ENCODE measurements at places on chromosomes 11 and 22.

DNA sequence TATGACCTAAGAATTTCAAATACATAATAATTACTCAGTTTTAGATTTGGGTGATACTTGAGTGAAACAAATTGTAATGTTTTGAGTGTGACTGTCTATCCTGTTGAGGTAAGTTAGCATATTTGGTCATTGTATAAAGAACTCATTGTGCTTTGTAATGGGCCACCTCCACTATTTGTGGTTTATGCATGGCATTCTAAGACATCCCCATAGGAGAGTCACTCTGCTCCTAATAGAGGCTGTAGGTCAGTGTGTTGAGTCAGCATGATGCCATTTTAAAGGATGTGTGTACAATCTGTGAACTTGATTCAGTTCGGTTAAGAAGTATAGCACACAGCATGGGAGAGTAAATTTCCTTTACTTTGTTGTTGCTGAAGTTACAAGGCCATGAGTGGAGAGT is 1112.4 kb downstream of the JRKL start:
- DNase-seq = no peak

GRCh38 chr11:124716591-124716990 is 23.2 kb upstream of the NRGN start:
- no peak for DNase-seq

DNA sequence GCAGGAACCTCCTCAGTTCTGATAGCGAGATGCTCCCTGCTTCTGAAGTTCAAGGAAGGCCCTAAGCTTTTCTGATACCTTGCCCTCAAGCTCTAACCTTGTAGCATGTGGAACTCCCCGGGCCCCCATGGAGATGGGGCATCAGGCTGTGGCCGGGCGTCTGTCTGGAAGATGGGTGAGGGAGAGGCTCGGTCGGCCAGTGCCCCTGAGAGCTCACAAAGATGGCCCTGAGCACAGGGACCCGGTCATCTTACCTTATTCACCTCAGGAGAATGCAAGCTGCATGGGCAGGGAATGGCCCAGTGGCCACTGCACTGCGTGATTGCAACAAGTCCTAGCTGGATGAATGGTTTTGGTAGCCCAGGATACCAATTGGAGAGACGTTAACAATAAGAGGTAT is 830.3 kb downstream of the TBC1D22A start:
- no peak for DNase-seq

GRCh38 chr22:35377735-35378134 is 3.2 kb upstream of the HMOX1 start:
- DNase-seq = no peak

- DNase-seq = no peak
These were observed 141.3 kb upstream of the CCDC90B start for GRCh38 chr11:83427501-83427900.

DNA sequence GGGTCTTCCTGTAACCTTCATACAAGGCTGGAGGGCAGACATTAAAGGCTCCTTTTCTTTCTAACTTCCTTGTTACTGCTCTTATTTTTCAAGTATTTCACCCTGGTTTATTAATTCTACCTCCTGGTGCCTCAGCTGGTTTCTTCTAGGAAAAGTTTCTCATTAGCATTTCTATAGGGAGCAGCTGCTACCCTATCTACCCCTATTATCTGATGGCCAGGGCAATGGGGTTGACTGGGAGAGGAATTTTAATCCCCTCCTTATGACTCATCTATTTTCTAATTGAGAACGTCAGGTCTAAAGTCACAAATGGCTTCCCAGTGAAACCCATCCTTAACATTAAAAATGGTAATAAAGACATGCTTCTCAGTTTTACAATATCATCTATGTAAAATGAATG is 5.0 kb downstream of the MAP6 start:
- no peak for DNase-seq

DNA sequence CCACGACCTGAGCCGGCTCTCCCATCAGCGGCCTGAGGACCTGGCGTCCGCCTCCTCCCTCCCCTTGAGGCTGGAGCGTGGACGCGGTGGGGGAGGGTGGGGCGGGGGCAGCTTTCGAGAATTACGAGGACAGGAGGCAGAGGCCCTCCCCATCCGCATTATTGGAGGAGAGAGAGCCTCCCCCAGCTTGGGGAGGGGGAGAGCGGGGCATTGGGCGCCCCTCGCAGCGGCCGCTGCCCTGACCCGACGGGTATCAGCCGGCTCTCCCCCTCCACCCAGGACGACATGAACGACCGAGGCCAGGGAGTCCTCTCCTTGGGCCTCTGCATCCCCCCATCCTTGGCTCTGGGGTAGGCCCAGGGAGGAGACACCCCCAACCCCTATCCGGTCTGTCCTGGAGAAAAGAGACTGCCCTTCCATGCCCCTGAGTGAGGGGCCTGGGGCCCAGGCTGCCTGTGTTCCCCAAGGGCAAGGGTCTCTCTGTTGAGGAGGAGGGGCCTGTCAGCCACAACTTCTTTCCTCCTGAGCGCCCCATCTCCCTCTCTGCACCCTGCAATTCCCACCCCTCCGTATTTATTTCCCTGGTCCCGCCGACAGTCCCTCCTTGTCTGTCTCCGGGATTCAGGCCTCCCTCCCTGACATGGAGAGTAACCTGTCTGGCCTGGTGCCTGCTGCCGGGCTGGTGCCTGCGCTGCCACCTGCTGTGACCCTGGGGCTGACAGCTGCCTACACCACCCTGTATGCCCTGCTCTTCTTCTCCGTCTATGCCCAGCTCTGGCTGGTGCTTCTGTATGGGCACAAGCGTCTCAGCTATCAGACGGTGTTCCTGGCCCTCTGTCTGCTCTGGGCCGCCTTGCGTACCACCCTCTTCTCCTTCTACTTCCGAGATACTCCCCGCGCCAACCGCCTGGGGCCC is 495 bp downstream of the GPR137 start:
- DNase-seq = peak; percentile 39

GRCh38 chr11:112366777-112367176 is 106.1 kb upstream of the PLET1 start:
- no peak for DNase-seq

DNA sequence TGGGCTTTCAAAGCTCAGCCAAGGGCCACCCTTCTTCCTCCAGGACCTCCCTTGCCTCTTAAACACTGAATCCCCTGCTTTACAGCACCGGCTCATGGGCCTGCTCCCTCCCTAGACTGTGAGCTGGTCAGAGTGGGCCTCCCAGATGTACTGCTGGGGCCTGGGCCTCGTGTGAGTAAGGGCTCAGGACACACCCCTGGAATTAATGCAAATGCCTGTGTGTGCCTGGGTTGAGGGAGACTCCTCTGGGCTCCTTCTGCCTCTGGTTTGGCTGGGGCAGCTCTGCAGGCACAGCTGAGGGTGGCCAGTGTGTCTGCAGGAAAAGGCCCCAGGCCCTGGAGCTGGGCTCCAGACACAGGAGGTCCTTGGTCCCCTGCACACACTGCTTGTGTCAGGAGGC is 24.2 kb downstream of the ALX4 start:
- DNase-seq = no peak

GRCh38 chr22:33325232-33326004 is 267.2 kb upstream of the SYN3 start:
- no peak for DNase-seq

GRCh38 chr22:17955590-17956379 is 68.6 kb downstream of the MICAL3 start:
- no peak for DNase-seq
